ENCODE measurements at places on chromosomes 12 and 14. TPM values are rescaled to one million over a fixed set of nuclear protein-coding genes. Genes with fewer than 3 reads are reported as not detected.

GRCh38 chr14:36553656-36554260, 28.7 kb downstream of the NKX2-8 start:
- peak; percentile 18 for DNase-seq

OR4E2 gene
- polyA plus RNA-seq = not detected

- no peak for DNase-seq
Observed at GRCh38 chr12:110234755-110235154, 46.3 kb upstream of the ATP2A2 start.

DNA sequence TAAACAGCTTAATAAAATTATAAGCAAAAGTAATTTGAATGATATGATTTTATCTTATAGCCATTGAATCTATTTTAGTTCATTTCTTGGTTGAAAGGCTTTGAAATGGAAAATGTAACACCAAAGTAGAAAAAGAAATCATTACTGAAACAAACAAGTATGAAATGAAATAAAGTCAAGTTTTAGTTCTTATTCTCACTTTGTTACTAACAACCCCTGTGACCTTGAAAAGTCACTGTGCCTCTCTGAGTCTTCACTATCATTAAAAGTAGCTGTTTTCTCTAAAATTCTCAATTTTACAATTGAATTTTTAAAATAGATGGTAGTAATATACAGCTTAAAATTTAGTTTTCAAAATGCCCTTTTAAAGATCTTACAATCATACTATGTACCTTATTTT, 32.4 kb upstream of the SLC17A8 start:
- DNase-seq = no peak

DNA sequence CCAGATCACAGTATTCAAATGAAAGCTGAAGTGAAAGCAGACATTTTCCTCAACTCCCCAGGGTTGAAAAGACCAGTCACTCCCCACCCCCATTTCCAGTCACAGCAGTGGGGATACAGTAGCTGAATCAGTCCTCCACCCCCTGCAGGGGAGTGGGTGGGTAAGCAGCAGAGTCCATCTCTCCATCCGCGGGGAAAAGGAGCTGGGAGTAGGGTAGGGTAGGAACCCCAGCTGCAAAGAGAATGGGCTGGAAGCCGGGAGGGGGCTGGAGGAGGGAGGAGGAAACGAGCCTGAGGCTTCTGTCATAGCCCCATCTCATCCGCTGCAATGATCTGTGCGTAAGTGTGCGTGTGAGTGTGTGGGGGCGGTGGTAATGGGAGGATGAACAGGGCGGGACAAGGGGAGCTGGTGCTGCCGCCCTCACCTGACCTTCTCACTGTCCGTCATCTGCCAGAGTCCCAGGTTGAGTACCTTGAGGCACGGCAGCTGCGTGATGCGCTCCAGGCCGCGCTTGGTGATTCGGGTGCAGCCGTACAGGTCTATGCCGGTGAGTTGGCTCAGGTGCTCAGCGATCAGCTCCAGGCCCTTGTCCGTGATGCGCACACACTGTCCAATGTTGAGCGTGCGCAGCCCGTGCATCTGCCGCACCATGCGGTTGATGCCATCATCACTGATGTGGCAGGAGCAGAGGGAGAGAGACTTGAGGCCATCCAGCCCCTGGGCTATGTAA, 1.8 kb downstream of the FBXL14 start:
- DNase-seq = no peak

C12orf54 gene
- polyA plus RNA-seq = 0.77 TPM

DNA sequence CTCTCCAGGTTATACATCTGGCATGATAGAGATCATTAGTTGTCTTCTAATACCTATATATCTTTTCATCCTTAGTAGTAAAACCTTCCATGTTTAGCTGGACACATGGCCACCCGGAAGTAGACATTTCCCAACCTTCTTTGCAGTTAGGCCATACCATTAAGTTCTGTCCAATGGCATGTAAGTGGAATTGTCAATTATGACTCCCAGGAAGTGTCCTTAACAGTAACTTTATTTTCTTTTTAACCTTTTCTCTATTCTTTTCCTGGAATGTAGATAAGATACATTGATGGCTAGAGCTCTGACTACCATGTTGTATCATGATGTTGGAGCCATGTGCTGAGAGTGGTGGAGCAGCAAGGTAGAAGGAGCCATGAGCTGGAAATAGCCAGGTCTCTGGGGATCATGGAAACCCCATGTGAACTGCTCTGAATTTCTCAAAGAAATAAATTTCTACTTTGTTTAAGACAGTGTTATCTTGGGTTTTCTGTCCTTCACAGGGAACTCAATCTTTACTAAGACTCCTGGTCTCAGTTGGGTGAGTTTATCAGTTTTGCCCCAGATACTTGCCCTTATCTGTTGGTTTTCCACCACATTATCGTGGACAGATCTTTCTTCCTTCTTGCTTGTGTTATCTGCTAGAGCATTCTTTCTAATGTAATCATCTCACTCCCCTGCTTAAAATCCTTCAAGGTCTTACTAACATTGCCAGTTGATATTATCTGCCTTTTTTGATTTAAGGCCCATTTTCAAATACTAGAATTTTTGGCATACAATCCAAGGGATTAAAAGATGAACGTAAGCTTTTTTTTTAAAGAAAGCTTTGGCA, 5.1 kb upstream of the LTA4H start:
- no peak for DNase-seq

- no peak for DNase-seq
Observed at GRCh38 chr12:94144781-94145180, 3.6 kb upstream of the PLXNC1 start.

SPTB gene
- 13.1 TPM for polyA plus RNA-seq
